ENCODE measurements at places on chromosomes 4 and X.

GRCh38 chrX:70433848-70434351, 10.7 kb upstream of the DLG3 start:
- peak; percentile 62 for DNase-seq
- H3K36me3 ChIP-seq: no peaks in the 10 kb centered on the region
- H3K4me1 ChIP-seq: peaks cover 14% of the 10 kb centered on the region
- peak overlapping the region; percentile 94 for H3K27ac ChIP-seq
- peak overlapping the region; percentile 95 for H3K4me3 ChIP-seq
- peaks cover 24% of the 10 kb centered on the region for H3K27me3 ChIP-seq

- no peak overlapping the region for H3K27ac ChIP-seq
- peaks cover 3% of the 10 kb centered on the region for H3K27me3 ChIP-seq
- H3K36me3 ChIP-seq: no peaks in the 10 kb centered on the region
- H3K4me3 ChIP-seq: no peak overlapping the region
- H3K4me1 ChIP-seq: no peaks in the 10 kb centered on the region
Observed at GRCh38 chr4:183610033-183610432, 49.0 kb downstream of the RWDD4 start.

GRCh38 chr4:39970671-39971640, 6.8 kb downstream of the PDS5A start:
- peak; percentile 31 for DNase-seq
- peaks cover 27% of the 10 kb centered on the region for H3K4me1 ChIP-seq
- no peaks in the 10 kb centered on the region for H3K27me3 ChIP-seq

- H3K27me3 ChIP-seq: no peaks in the 10 kb centered on the region
- no peak overlapping the region for H3K27ac ChIP-seq
- H3K36me3 ChIP-seq: no peaks in the 10 kb centered on the region
- H3K4me1 ChIP-seq: no peaks in the 10 kb centered on the region
Observed at GRCh38 chr4:151263455-151263854, 13.5 kb upstream of the PRSS48 start.

DNA sequence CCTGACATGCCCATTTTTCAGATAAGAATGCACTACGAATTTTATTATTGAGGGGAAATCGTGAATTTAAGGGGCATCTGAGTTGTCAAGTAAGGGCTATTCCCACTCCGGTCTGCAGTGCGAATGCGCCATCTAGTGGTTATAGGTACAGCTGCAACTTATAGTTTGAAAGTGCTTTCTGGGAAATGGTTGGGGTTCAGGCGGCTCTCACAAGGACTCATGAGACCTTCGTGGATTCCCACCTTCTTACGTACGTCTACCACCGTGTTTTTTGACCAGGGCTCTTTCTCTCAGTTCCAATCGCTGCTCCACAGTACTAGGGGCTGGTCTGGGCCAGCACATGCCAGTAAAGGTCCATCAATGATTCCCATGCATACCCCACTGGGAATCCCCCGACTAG, 12.3 kb downstream of the MSL3 start:
- H3K4me3 ChIP-seq: no peak overlapping the region
- H3K4me1 ChIP-seq: peaks cover 22% of the 10 kb centered on the region
- peak; percentile 32 for DNase-seq

GRCh38 chr4:2220016-2220630, 21.8 kb downstream of the HAUS3 start:
- no peaks in the 10 kb centered on the region for H3K36me3 ChIP-seq
- peak overlapping the region; percentile 1 for H3K27ac ChIP-seq
- peak; percentile 62 for DNase-seq
- H3K27me3 ChIP-seq: no peaks in the 10 kb centered on the region
- H3K4me1 ChIP-seq: peaks cover 8% of the 10 kb centered on the region
- H3K4me3 ChIP-seq: no peak overlapping the region

DNA sequence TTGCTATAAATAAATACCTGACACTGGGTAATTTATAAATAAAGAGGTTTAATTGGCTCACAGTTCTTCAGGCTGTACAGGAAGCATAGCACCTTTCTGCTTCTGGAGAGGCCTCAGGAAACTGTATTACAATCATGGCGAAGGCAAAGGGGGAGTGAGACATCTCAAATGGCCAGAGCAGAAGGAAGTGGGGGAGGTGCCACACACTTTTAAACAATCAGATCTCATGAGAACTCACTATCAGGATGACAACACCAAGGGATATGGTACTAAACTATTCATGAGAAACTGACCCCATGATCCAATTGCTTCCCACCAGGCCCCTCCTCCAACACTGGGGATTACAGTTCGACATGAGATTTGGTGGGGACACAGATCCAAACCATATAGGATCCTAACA, 11.7 kb upstream of the TCEAL9 start:
- no peaks in the 10 kb centered on the region for H3K4me1 ChIP-seq
- H3K27ac ChIP-seq: no peak overlapping the region
- DNase-seq: no peak
- H3K27me3 ChIP-seq: peaks cover 10% of the 10 kb centered on the region
- no peak overlapping the region for H3K4me3 ChIP-seq

DNA sequence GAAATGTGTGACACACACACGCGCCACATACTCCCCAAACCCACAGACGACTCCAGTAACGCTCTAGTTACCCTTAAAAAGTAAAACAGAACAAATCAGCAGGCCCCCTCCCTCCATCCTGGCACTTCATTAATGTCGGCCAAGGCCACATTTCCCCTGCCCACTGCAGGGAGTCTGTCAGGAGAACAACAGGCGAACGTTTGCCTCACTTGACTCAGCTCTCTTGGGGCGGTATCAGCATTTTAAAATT, 671 bp upstream of the FHIP1A start:
- no peaks in the 10 kb centered on the region for H3K36me3 ChIP-seq
- peaks cover 27% of the 10 kb centered on the region for H3K4me1 ChIP-seq
- peak; percentile 1 for DNase-seq
- H3K4me3 ChIP-seq: peak overlapping the region; percentile 79

GRCh38 chr4:112270051-112270450, 15.7 kb downstream of the TIFA start:
- no peak overlapping the region for H3K27ac ChIP-seq
- H3K4me1 ChIP-seq: peaks cover 38% of the 10 kb centered on the region
- H3K4me3 ChIP-seq: no peak overlapping the region
- no peak for DNase-seq
- peaks cover 45% of the 10 kb centered on the region for H3K36me3 ChIP-seq

GRCh38 chr4:134888156-134888555, 686.6 kb upstream of the PABPC4L start:
- H3K4me3 ChIP-seq: no peak overlapping the region
- no peaks in the 10 kb centered on the region for H3K4me1 ChIP-seq
- no peak overlapping the region for H3K27ac ChIP-seq

- no peaks in the 10 kb centered on the region for H3K36me3 ChIP-seq
- H3K4me3 ChIP-seq: no peak overlapping the region
- DNase-seq: no peak
Observed at GRCh38 chr4:141807103-141807891, 170.9 kb downstream of the IL15 start.

GRCh38 chr4:102694791-102695190, 66.0 kb downstream of the MANBA start:
- no peak for DNase-seq
- peaks cover 6% of the 10 kb centered on the region for H3K4me1 ChIP-seq
- no peak overlapping the region for H3K4me3 ChIP-seq
- no peaks in the 10 kb centered on the region for H3K27me3 ChIP-seq
- H3K27ac ChIP-seq: no peak overlapping the region
- peaks cover 32% of the 10 kb centered on the region for H3K36me3 ChIP-seq

DNA sequence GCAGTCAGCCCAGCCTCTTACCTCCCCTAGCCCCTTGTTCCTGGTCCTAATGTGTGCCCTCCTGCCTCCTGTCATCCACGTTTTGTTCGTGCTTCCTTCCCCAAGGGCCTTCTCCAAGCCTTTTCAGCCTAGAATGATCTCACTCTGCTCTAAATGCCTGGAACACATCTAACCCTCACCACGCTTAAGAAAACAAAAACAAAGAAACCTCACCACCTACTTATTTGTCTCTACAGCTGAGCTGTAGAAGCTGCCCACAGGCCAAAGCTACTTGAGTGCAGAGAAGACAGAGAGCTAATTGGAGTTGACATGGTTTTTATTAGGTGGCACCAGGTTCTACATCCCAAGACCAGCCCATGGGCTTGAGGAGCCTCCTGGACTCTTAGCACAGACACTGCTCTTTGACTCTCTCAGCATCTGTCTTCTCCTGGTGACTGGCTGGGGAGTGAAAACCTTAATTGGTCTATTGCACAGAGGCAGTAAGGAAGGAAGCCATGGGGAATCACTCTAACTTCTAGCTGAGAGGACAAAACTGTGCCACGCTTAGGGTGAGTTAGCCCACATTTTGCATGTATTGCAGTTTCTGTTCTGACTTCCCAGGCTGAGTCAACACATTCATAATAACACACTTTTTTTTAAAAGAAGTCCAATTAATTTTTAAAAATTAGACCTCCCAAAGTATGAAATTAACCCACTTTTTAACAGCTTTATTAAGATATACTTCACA, 52.3 kb upstream of the PDK3 start:
- no peak overlapping the region for H3K27ac ChIP-seq
- H3K4me3 ChIP-seq: no peak overlapping the region
- no peaks in the 10 kb centered on the region for H3K4me1 ChIP-seq
- no peaks in the 10 kb centered on the region for H3K36me3 ChIP-seq

- H3K36me3 ChIP-seq: peaks cover 43% of the 10 kb centered on the region
- no peak for DNase-seq
- H3K27ac ChIP-seq: peak overlapping the region; percentile 90
Observed at GRCh38 chrX:47564438-47565085, 3.6 kb downstream of the ARAF start.

GRCh38 chrX:153411255-153411987, at the start of gene ZFP92:
Gene ZFP92, plus strand, starts transcription at chrX:153411472. Its CDS starts 6,851 bp downstream, at chrX:153418323.
- peaks cover 26% of the 10 kb centered on the region for H3K27me3 ChIP-seq
- H3K4me3 ChIP-seq: peak within 1 kb of the TSS; percentile 76
- H3K36me3 ChIP-seq: peaks cover 1% of the 10 kb centered on the region
- DNase-seq: peak; percentile 19
- no peak within 1 kb of the TSS for H3K27ac ChIP-seq

DNA sequence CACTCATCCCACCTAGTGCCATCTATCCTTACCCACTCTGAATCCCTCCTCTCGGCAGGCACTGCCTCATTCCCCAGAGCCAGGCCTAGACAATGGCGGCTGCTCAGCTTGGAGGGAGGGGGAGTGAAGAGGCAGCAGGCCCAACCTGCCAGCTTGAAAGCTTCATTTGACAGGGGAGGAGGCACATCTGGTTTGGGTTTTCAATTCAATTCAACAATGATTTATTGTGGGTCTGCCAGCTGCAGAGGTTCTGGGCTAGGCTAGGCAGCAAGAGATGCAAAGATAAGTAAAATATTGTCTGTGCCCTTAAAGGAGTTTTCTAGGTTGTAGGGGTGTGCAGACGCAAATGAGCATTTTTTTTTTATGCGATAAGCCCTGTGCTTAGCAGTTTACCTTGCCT, 58.5 kb downstream of the RTL9 start:
- DNase-seq: no peak
- peaks cover 20% of the 10 kb centered on the region for H3K27me3 ChIP-seq
- H3K4me1 ChIP-seq: peaks cover 13% of the 10 kb centered on the region
- no peak overlapping the region for H3K27ac ChIP-seq

- no peak overlapping the region for H3K4me3 ChIP-seq
- H3K27ac ChIP-seq: no peak overlapping the region
- H3K27me3 ChIP-seq: peaks cover 24% of the 10 kb centered on the region
- peaks cover 3% of the 10 kb centered on the region for H3K36me3 ChIP-seq
- no peak for DNase-seq
Observed at GRCh38 chr4:7964890-7965662, 25.4 kb upstream of the AFAP1 start.

GRCh38 chrX:13279279-13280018, 40.4 kb downstream of the ATXN3L start:
- H3K4me3 ChIP-seq: no peak overlapping the region
- no peaks in the 10 kb centered on the region for H3K36me3 ChIP-seq
- H3K27me3 ChIP-seq: no peaks in the 10 kb centered on the region
- H3K4me1 ChIP-seq: peaks cover 3% of the 10 kb centered on the region
- H3K27ac ChIP-seq: no peak overlapping the region

DNA sequence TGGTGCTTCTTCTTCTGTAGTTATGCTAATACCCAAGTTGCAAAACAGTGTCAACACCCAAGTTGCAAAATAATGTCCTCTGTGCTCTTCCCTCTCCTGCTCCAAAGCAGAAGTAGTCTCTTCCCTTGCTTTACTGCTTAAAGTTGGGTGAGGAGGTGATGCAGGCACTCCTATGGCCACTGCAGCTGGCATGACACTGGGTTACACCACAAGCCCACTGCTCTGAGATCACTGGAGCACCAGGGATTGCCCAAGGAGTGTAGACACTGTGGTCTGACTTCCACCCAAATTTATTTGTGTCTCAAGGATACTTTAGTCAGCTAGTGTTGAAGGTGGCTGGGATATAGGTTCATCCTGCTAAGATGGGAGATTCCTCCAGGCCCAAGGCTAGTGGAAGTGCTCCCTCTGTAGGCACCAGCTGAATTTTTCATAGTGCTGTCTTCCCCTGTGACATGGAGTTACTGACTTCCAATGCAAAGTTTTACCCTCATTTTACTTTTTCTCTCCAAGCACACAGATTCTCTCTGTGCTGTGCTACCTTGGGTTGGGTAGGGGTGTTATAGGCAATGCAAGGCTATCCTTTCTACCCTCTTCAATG, 196.2 kb upstream of the TENT5D start:
- H3K4me1 ChIP-seq: no peaks in the 10 kb centered on the region
- no peaks in the 10 kb centered on the region for H3K27me3 ChIP-seq
- DNase-seq: no peak

GRCh38 chrX:133859336-133859735, 126.1 kb downstream of the GPC3 start:
- no peak overlapping the region for H3K4me3 ChIP-seq
- H3K4me1 ChIP-seq: no peaks in the 10 kb centered on the region
- DNase-seq: no peak
- no peak overlapping the region for H3K27ac ChIP-seq
- peaks cover 7% of the 10 kb centered on the region for H3K27me3 ChIP-seq
- no peaks in the 10 kb centered on the region for H3K36me3 ChIP-seq

DNA sequence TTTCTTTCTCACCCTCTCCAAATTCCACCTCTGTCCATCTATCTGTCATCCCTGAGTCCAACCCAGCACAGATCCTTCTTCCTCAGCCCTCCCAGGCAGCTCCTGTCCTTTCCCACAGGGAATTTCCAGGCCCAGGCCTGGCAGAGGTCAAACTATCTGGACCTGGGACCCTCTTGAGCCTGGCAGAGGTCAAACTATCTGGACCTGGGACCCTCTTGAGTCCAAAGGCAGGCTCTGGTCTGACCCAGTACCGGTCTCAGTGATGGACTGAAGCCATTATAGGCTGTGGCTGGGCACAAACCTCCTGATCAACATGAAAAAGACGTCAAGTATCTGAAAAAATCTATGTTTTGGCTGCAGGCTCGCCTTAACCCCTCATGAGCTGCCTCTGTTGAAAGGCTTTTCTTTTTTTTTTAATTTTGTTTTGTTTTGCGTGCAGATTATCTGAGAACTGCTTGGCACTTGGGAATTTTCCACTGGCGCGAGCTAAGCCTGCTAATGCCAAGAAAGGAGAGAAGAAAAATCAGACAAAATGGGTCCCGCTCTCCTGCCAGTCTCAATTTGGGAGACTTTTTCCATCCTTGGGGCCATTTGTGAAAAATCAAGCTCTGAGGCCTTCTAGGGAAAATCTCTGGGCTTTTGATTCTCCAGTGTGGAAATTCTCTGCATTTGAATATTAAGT, 31.2 kb downstream of the MSX1 start:
- H3K4me3 ChIP-seq: no peak overlapping the region
- H3K27ac ChIP-seq: no peak overlapping the region

GRCh38 chr4:55928846-55929245, 19.9 kb upstream of the CEP135 start:
- H3K4me3 ChIP-seq: no peak overlapping the region
- H3K27me3 ChIP-seq: no peaks in the 10 kb centered on the region

- no peak overlapping the region for H3K27ac ChIP-seq
- no peak for DNase-seq
- no peaks in the 10 kb centered on the region for H3K27me3 ChIP-seq
- H3K4me3 ChIP-seq: no peak overlapping the region
- H3K36me3 ChIP-seq: peaks cover 7% of the 10 kb centered on the region
- H3K4me1 ChIP-seq: no peaks in the 10 kb centered on the region
Observed at GRCh38 chrX:132199941-132200340, 19.3 kb downstream of the RAP2C start.

GRCh38 chrX:13051529-13052172, 7.2 kb upstream of the FAM9C start:
- H3K4me1 ChIP-seq: peaks cover 27% of the 10 kb centered on the region
- H3K36me3 ChIP-seq: peaks cover 9% of the 10 kb centered on the region
- no peak for DNase-seq

Measured in stimulated activated naive B cell treated with anti-CD40 and anti-IgM and Interleukin-4, amounts not matched to agents 10 μg/mL and 1 μg/mL and 100 μg/mL, for 72 hours (primary cell).